ENCODE measurements at places on chromosomes 4 and X.

- no peak for DNase-seq
Measured at GRCh38 chr4:22720091-22720490, 27.4 kb downstream of the GBA3 start.

- no peak for DNase-seq
Measured at GRCh38 chr4:76011018-76011670, 3.8 kb upstream of the CXCL9 start.

GRCh38 chr4:100593935-100594334, 76.1 kb upstream of the EMCN start:
- no peak for DNase-seq

DNA sequence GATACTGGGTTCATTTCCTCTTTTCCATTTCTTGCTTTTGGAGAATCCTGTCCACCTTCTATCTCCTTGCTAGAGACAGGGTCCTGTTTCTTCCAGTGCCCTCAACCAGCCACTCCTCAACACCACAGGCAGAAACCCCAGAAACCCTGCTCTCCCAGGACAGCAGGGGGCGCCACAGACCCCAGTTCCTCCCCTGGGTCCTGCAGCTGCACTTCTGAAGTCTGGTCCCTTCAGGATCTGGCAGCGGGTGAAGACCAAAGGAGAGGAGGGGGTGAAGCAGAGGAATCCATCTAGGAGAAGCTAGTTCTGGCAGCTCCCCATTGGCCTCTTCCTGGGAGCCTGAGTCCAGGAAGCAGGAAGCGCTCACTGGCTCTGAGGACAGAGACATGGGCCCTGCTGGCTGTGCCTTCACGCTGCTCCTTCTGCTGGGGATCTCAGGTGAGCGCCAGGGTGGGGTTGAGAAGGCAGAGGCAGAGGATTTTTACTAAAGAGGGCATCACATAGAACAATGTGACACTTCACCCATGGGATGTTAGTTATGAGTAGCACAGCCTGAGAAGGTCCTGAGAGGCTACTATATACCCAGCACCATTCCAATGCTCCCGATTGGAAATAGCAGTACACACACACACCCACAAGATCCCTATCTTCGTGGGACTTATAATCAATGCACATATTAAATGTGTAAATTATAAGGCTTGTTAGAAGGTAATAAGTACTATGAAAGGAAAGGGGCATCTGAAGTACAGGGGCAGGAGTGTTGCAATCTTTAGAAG, at the start of gene PRSS48:
Gene PRSS48 (plus strand): TSS at position 375 of the 776 bp plus-strand sequence. CDS start 12 bp downstream, at position 387.
- no peak for DNase-seq

GRCh38 chr4:3288571-3289094, 4.2 kb upstream of the RGS12 start:
- no peak for DNase-seq

GRCh38 chr4:23276076-23276475, 583.3 kb downstream of the GBA3 start:
- DNase-seq = no peak

GRCh38 chr4:31408121-31408520, 688.0 kb downstream of the PCDH7 start:
- DNase-seq = no peak

DNA sequence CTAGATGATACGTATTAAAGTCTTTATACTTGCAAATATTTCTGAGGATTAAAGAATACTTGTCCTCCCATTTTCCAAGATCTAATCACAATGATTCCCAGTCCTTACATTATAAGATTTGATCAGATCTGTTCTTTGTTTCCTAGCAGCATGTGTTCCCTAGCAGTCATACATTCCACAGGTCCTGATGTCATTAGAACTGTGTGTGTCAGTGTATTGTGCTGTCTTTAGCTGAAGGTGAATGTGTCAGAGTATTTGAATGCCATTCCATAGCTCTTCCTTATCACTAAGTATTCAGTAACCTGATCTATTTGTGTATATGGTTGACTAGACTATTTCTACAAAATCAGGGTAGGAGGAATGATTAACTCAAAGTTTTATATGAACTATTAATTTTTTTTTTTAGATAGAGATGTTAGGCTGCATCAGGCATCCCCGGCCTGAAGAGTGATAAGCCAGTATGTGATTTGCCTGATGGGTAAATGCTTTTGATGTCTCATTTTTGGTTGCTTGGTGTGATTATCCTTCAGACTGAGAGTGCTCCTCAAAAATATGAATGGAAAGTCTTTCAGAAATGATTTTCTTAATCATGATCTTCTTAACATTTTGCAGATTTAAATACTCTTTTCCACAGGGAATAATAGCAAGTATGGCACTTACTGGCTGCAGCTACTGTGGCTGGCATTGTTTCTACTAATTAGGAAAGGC, 4.4 kb downstream of the ADGRL3 start:
- no peak for DNase-seq

DNA sequence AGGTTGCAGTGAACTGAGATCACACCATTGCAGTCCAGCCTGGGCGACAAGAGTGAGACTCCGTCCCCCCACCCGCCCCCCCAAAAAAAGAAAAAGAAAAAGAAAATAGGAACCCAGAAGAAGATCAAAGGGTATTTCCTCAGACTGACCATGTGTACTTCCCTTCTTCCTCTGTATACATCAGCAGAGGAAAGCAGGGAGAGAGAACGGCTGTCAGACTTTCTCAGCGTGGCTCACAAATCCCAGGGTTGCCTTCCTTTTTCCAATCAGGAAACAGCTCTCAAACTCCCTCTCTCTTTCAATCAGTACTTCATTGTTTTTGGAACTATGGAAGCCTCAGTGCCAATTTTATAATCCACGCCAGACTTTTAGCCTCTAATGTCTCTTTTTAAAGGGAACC, 59.1 kb downstream of the CHRNA9 start:
- no peak for DNase-seq

GRCh38 chrX:71941776-71942175, 31.1 kb downstream of the NHSL2 start:
- DNase-seq = no peak

- no peak for DNase-seq
Measured at GRCh38 chr4:126250006-126250405, 935.3 kb downstream of the FAT4 start.

GRCh38 chr4:99847362-99847976, 30.8 kb downstream of the DAPP1 start:
- DNase-seq = peak; percentile 8

DNA sequence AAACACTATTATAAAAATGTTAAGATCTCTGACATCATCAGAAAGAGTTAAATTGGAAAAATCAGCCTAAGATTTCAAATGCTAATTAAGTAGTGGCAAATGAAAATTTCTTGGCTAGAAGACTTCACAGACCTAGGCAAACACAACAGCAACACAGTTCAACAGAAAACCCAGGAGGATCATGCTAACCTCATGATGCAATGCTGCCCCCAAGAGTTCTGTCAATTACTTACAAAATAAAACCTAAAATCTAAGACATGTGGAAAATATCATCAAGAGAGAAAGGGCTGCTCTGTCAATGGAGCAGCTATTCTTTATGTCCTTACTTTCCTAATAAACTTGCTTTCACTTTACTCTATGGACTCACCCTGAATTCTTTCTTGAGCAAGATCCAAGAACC, 21.0 kb downstream of the S100G start:
- DNase-seq = no peak

GRCh38 chrX:15319075-15319474, 3.6 kb upstream of the ASB11 start:
- no peak for DNase-seq

Measured in SIG-M5 (cell line).